Stimulated activated naive B cell treated with anti-CD40 and anti-IgM and Interleukin-4, amounts not matched to agents 10 μg/mL and 1 μg/mL and 100 μg/mL, for 72 hours (primary cell): ENCODE measurements at places on chromosomes 3 and 15.

GRCh38 chr3:134903837-134904236, 108.8 kb downstream of the EPHB1 start:
- no peak overlapping the region for H3K4me3 ChIP-seq
- DNase-seq = no peak
- H3K36me3 ChIP-seq = no peaks in the 10 kb centered on the region
- no peaks in the 10 kb centered on the region for H3K27me3 ChIP-seq

GRCh38 chr3:33044676-33045075, 52.3 kb downstream of the GLB1 start:
- H3K4me1 ChIP-seq = peaks cover 38% of the 10 kb centered on the region
- no peak for DNase-seq
- no peaks in the 10 kb centered on the region for H3K27me3 ChIP-seq
- peaks cover 42% of the 10 kb centered on the region for H3K36me3 ChIP-seq

DNA sequence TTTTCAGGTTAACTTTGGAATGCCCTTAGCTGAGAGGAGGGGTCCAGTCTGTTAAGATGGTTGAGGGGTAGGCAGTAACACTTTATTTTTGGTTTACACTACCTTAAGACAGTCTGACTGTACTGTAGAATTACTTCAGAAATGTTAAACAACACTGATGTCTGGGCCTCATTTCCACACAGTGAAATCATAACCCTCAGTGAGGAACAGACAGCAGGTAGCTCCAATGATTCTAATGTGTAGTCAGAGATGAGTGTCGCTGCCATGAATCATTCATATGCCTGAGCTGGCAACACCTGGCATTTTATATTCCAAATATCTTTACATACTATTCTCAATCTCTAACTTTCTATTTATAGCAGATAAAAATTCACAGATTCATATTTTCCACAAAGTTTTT, 37.3 kb upstream of the POU1F1 start:
- DNase-seq = no peak
- no peak overlapping the region for H3K4me3 ChIP-seq
- H3K27ac ChIP-seq = no peak overlapping the region
- no peaks in the 10 kb centered on the region for H3K4me1 ChIP-seq
- no peaks in the 10 kb centered on the region for H3K36me3 ChIP-seq
- H3K27me3 ChIP-seq = no peaks in the 10 kb centered on the region

DNA sequence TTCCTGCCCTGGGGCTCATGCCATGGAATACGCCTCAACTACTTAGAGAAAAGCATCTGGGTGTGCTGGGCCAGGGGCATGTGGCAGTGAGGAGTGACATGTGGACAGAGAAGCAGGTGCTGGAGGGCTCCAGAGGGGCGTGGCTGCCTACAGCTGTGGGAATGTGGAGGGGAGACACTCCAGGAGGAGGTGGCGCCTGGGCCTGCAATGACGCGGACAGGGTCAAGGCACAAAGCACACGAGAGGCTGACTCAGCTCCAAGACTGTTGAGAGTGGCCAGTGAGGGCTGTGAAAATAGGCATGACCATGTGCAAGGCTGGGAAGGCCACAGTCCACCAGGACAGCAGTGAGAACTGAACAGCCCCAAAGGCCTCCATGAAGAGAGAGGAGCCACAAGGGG, 48.5 kb downstream of the PTH1R start:
- H3K27ac ChIP-seq = peak overlapping the region; percentile 94
- H3K27me3 ChIP-seq = no peaks in the 10 kb centered on the region
- DNase-seq = no peak
- H3K4me3 ChIP-seq = peak overlapping the region; percentile 79

DNA sequence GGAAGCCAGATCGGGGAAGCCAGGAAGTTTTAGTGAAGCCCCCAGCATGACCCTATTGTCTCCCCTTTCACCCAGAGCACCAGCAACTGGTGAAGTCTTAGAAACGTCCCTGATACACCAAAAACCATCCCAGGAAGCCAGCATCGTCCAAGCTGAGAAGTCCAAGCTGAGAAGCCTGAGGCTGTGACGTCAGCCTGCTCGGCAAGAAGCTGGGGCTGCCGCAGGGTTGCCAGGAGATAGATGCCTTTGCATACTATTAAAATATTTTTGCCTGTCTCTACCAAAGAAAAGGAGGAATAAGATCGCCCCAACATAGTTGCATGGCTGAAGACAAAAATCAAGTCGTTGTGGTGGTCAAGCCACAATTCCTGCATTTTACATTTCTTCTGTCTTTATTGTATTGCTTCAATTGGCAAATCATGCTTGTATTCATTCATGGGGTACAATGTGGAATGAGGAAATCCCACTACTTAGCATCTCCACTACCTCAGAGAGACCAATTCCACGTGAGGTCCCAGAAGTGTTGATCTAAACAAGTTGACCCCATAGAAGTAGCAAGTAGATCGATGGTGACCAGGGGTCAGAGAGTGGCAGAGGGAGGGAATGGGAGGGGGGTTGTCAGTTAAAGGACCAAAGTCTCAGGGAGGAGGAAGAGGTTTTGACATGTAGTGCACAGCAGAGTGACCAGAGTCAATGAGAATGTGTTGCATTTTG, 19.6 kb upstream of the EMC3 start:
- no peak for DNase-seq
- no peaks in the 10 kb centered on the region for H3K27me3 ChIP-seq
- H3K4me3 ChIP-seq = no peak overlapping the region
- peaks cover 20% of the 10 kb centered on the region for H3K36me3 ChIP-seq

DNA sequence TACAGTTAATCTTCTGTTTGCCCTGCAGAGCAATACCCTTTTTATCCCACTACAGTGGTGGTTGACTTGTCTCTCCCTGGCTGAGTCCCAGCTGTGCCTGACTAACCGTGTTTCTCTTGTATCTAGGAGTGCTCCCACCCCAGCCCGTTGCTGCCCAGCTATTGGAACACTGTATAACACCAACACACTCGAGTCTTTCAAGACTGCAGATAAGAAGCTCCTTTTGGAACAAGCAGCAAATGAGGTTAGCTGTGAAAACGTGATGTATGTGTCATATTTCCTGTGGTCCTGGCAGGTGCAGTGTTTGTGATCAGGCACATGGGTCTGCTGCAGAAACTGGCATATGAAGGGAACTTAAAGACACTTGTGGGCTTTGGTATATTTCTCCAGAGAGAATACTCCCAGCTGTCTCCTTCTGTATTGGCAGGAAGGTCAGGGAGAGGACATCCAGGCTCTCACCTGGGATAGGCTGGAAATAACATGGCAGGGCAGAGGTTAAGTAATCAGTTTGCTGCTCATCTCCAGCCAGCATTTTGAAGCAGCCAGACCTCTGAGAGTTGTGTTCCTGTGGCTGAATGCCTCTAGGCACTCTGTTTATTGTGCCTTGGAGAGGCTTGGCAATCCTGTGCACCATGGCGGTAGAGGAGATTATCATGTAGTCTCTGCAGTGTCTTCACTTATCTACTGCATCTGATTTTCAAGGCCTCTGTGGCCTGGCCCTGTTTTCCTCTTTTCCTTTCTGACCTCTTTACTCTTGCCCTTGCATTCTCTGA, 34.8 kb downstream of the ATG7 start:
- H3K27me3 ChIP-seq = no peaks in the 10 kb centered on the region
- peaks cover 73% of the 10 kb centered on the region for H3K36me3 ChIP-seq
- peaks cover 9% of the 10 kb centered on the region for H3K4me1 ChIP-seq
- no peak for DNase-seq

DNA sequence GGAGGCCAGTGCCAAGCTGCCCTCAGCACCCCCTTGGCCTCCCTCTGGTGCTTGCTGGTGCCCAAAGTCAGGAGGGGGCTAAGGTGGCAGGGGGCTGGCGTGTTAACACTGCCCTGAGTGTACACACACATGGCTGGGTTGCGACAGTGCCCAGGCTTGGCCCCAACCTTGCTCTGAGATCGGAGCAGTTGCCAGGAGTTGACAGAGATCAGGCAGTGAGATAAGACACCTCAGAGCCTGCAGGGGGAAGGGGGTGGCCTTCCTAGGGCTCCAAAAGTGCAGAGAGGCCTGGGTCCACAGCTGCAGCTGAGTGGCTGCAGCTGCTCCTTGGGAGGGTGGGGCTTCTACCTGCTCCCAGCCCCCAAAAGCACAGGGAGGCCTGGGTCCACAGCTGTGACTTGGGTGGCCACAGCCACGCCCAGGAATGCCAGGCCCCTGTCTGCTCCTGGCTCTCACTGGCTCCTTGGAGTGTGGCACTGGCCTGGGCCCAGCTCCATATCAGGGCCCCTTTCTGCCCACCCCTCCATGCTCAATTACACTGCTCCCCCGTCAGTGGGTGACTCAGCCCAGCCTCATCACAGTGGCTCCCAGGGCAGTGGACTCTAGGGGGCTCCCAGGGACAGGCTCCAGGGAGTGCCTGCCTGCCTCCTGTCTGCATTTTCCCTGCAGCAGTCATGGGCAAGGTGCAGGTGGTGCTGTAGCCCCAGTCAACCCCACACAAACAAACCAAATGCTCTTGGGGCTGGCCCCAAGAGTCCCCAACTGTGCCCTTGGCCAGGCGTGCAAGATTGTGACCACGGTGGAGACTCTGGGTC, 56.4 kb upstream of the C15orf39 start:
- H3K4me1 ChIP-seq = peaks cover 2% of the 10 kb centered on the region
- H3K36me3 ChIP-seq = peaks cover 2% of the 10 kb centered on the region
- peaks cover 7% of the 10 kb centered on the region for H3K27me3 ChIP-seq

GRCh38 chr3:73624017-73624820, 522 bp downstream of the PDZRN3 start:
- DNase-seq = no peak
- no peaks in the 10 kb centered on the region for H3K4me1 ChIP-seq
- H3K27ac ChIP-seq = no peak overlapping the region
- no peak overlapping the region for H3K4me3 ChIP-seq
- H3K27me3 ChIP-seq = peaks cover 22% of the 10 kb centered on the region

DNA sequence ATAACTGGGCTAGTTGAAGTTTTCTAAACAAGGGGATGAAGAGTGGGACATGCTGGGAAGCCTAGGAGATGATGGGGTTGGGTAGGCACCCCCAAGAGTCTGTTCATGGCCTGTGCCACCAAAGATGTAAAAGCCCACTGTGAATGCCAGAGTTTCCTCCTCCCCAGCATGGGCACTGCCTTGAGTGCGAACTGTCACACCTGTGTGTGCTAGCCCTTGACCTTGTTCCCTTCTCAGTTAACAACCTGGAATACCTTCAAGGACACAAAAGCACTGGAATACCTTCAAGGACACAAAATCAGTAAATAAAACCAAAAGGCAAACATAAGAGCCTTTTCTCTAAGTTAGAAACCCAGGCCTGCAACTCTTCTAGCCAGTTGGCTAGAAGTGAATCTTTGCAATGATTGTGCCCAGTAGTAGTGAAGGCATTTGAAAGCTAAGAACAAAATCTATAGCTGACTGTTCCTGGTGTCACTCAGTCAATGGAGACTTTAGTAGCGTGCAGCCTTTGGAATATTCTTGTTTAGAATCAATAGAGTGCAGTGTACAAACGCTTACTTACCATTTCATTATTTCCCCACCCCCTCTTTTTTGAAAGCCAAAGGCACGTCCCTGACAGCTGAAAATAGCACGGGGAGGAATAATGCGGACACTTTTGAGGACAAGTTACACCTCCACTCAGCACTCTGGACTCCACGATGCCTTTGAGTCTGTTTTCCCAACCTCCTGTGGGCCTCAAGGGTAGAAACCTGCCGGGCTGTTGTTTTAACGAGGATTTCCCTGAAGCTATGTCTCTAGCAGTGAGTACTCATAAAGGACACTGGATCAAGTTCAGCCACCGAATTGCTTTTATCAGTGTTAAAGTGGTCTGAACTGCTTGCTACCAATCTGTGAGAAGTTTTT, 24.2 kb downstream of the PSMD6 start:
- peaks cover 38% of the 10 kb centered on the region for H3K36me3 ChIP-seq
- H3K27ac ChIP-seq = peak overlapping the region; percentile 37
- H3K27me3 ChIP-seq = no peaks in the 10 kb centered on the region
- no peaks in the 10 kb centered on the region for H3K4me1 ChIP-seq

GRCh38 chr3:56800130-56800831, 1.5 kb downstream of the ARHGEF3 start:
- peak overlapping the region; percentile 76 for H3K27ac ChIP-seq
- H3K4me3 ChIP-seq = peak overlapping the region; percentile 85
- no peaks in the 10 kb centered on the region for H3K27me3 ChIP-seq
- DNase-seq = peak; percentile 42
